ENCODE measurements at places on chromosomes 4 and X.

GRCh38 chr4:16826406-16826910, 72.0 kb downstream of the LDB2 start:
- no peak for DNase-seq

DNA sequence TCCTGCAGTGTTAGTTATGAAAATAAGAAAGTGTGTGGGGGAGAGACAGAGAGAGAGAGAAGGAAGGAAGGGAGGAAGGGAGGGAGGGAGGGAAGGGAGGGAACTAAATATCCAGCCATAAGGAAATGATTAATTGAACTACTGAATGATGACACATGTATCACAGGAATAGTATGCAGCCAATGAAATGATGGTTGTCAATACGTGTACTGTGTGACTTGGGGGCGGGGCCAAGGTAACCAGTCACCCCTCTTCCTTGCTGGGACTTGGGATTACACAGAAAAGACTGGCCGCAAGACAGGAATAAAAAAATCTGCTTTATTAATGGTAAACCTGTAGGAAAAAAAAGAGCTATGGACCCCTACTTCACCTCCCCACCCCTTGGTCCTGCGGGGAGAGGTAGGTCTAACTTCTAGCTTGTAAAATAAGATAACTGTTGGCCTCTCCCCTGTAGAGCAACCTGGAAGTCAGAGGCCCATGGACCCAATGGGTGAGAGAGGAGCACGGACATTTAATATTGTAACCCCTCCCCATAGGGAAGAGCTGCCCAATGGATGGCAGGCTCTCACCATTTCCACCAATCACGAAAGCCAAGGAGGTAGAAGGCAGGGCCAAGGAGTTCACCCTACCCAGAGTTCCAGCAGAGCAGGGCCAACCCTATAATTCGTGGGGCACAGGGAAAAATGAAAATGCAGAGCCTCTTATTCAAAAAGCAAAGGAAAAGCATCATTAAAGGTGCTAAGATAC, 7.4 kb downstream of the PPP2R2C start:
- DNase-seq, result no peak

GRCh38 chr4:161907590-161907955, 256.2 kb downstream of the FSTL5 start:
- DNase-seq, result no peak

DNA sequence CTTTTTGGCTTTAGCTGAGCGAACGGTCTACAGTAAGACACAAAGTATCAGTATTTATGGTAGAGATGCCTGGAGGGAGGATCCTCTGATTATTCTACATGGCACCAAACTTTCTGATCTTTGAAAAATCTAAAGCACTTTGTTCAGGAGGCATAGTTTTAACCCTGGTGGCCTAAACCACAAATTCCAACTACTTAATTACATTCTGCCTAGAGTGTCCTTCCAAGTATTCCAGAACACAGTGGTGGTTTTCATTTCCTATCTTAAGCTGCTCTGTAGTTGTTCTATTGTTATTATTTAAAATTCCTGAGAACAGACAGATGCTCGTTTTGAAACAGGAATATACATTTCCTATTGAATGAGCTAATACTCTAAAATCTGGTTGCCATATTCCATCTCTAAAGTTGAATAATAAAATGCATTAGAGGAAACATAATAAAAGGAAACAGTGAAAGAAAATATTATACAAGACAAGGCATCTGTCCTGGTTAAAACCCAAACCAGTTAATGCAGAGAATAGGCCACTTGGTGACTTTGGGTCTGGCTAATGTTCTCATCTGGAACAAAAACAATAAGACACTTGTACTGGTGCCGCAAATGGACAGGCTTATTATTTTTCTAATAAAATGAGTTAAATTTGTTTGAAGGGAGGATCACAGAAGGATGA, 657.4 kb downstream of the SPRY1 start:
- DNase-seq, result no peak

DNA sequence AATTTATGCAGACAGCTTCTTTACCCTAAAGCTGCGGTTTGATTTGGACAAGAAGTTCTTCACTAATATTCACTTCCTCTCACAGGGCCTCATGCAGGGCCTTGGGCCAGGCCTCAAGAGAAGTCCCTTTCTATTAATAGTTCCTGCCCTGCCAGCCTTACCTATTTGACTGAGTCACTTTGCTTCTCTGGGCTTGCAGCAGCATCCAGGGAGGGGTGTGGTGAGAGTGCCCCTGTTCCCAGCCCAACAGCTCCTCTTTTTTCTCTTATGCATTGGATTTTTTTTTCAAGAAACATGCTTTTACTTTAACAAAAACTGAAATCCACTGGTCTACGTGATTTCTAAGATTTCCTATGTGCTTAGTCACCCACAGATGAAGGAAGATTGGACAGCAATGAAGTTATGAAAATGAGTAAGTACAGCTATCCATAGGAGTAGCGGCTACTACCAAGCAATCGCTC, 26.7 kb downstream of the FAM156B start:
- DNase-seq, result no peak

GRCh38 chrX:20399728-20400414, 133.2 kb upstream of the RPS6KA3 start:
- no peak for DNase-seq

GRCh38 chr4:48100256-48100655, 33.8 kb downstream of the TXK start:
- DNase-seq, result no peak

DNA sequence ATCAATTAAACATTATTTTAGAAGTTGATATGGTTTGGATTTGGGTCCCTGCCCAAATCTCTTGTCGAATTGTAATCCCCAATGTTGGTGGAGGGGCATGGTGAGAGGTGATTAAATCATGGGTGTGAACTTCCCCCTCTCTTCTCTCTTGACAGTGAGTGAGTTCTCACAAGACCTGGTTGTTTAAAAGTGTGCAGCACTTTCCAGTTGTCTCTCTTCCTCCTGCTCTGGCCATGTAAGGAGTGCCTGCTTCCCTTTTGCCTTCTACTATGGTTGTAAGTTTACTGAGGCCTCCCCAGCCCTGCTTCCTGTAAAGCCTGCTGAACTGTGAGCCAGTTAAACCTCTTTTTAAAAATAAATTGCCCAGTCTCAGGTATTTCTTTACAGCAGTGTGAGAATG, 141.4 kb downstream of the GALNTL6 start:
- DNase-seq, result no peak

DNA sequence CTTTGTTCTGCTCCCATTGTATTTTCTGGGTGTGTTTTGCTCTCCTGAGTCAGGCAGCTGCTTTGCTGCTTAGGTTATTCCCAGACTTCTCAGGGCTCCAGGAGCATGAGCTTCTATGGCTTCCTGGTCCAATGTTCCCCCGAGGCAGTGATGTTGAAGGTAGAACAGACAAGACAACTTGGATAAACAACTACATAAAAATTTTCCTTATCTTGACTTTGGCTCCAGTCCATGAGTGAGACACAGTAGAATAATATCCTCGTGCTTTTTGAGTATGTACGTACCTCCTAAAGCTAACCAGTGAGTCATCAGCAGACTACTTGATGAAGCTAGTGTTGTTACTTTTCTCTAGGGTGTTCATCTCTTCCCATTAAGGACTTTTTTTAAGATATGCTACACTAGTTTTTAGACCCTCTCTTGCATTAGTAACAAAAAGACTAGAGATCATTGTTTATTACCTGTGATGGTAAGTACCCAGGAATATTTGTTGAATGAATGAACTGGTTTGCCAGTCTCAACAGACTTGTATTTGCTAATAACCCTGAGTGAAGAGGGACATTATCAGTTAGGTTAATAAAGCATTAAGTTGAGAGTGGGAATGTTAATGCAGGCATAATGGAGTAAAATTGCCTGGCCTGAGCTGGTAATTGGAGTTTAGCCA, 131.9 kb downstream of the FHIP1A start:
- DNase-seq, result no peak

Data from stimulated activated CD8-positive, alpha-beta memory T cell treated with anti-CD3 and anti-CD28 coated beads, Interleukin-12 subunit alpha, Interleukin-12 subunit beta, amount 100 ng/mL, for 1 hour (primary cell).